ENCODE measurements at places on chromosomes 1 and 21. TPM values are rescaled to one million over a fixed set of nuclear protein-coding genes. Genes with fewer than 3 reads are reported as not detected.

DNA sequence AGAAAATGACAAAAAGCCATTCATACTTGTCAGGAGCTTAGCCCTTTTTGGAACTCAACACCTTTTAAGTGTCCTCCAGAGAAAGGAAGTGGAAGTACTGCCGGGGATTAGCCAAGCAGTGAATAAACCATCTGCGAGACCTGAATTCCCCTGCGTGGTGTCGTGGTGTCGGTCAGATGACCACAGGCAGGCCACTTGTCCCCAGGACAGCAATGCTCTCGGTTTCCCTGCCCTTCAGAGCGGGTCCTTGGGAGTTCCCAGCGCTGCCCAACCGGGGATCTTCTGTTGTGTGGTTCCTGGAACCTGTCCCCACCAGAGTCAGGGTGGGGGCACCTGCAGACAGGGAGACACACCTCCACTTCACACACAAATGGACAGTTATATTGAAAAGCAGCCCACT, 9.2 kb downstream of the GPR157 start:
- DNase-seq, result no peak

DNA sequence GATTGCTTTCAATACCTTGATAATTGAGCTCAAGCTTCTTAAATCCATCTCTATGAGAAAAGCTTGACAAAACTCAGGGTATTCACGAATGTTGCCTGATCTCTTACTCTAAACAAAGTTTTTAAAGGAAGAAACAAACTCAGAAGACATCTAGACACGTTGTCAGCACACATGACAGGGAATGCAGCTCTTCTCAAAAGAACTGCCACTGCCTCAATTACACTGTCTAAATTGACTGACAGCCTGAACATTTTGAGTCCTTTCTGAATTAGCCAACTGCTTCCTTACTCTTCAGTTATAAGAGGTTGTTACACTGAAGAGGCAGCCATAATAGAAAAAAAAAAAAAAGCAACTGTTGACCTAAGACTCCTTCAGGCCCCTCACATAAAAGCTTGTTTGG, 1646.7 kb upstream of the B3GALT2 start:
- DNase-seq, result no peak

- DNase-seq, result no peak
Measured at GRCh38 chr1:101260556-101261350, 23.9 kb downstream of the S1PR1 start.

DNA sequence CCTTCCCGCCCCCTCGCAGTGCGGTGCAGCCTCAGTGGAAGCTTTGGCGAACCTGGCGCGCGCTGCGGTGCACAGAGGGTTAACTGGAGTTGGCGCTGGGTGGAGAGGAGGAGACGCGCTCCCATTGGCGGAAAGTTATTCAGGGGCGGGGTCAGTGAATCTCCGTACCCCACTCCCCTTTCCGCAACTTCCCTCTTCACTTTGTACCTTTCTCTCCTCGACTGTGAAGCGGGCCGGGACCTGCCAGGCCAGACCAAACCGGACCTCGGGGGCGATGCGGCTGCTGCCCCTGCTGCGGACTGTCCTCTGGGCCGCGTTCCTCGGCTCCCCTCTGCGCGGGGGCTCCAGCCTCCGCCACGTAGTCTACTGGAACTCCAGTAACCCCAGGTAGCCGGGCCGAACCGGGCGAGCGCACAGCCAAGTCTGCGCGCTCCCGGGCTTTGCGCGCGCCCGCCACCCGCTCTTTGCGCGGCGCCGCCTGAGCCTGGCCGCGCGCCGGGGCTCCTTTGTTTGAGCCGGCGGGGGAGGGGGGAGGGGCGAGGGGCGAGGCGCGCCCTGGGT, at the start of gene EFNA4:
Gene EFNA4 (plus strand): TSS at position 191 of the 561 bp plus-strand sequence. CDS start 84 bp downstream, at position 275.
- peak; percentile 85 for DNase-seq

DNA sequence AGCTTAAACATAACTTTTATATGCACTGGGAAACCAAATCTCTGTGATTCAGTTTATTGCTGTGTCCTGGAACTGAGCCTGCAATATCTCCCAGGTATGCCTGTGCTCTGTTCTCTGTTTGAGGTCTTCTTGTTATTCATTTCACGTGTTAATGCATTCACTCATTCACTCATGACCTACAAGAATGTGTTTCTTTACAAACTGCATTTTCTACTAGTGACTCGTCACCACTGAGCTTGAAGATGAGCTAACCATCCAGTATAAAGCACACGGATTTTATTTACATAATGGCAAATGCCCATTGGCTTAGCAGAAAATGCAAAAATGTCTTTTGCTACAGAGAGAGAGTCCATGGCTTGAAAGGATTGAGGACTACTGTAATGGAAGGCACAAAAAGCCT, 75.0 kb upstream of the DUSP10 start:
- DNase-seq, result no peak

DNA sequence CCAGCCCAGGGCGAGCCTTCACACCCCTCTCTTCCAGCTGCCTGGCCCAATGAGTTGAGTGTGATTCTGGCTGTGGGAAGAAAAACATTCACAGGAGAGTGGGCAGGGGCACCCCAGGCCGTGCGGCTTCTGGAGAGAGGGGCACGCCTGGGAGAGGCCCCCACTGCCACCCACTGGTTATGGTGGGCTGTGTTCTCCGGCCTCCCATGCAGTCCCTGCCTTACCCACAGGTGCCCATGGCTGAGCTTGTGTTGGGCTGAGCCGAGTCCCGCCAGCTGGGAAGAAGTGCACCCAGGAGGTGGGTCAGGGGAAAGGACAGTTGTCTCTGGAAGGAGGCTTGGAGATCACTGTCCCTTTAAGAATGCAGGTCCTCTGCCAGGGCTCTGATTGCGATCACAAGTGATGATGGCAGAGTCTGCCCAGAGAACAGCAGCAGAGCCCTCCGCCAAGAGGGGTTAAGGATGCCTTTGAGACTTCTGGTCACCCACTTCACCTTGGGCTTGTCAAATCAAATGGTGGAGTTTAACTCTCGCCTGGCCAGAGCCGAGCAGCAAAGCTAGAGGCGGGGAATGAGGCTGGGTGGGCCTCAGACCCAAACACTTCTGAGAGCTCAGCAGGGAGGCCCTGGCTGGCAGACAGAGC, 124.7 kb upstream of the ARHGEF16 start:
- DNase-seq, result no peak

DNA sequence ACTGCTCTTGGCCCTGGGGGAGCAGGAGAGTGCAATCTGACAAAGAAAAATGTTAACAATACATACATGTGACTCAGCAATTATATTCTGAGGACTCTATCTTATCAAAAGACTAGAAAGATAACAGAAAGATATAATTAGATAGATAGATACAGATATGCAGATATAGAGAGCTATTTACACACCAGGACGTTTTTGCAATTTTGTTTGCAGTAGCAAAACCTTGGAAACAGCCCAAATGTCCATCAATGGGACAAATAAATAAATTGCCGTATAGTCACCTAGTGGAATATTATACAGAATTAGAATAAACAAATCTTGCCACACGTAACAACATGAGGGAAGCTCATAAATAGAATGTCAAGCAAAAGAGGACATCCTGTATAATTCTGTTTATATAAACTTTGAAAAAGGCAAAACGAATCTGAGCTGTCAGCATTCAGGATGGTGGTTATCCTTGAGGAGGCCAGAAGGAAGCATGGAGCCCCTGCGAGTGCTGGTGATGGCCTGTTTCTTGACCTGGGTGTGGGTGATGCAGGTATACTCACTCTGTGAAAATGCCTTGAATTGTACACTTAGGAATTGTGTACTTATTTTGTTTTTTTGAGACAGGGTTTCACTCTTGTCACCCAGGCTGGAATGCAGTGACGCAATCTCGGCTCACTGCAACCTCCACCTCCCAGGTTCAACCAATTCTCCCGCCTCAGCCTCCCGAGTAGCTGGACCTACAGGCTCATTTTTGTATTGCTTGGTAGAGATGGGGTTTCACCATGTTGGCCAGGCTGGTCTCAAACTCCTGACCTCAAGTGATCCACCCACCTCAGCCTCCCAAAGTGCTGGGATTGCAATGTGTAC, 12.8 kb upstream of the TRIM63 start:
- DNase-seq, result no peak

DNA sequence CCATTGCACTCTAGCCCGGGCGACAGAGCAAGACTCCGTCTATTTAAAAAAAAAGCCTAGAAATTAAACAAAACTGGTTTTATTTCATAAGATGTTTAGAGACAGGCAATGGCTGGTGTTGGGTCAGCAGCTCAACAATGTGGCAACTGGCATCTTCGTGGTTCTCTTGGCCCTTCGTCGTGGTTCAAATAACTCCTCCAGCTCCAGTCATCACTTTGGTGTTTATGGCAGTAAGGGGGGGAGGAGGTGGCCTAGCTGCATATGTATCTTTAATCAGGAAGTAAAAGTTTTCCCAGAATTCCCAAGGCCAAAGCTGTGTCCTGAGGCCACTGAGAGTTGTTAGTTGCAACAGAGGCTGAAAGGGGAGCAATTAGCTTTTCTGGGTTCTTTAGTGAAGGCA, 13.0 kb upstream of the LTN1 start:
- DNase-seq, result no peak

- no peak for DNase-seq
Measured at GRCh38 chr1:17251701-17252376, 2.9 kb downstream of the PADI3 start.

DNA sequence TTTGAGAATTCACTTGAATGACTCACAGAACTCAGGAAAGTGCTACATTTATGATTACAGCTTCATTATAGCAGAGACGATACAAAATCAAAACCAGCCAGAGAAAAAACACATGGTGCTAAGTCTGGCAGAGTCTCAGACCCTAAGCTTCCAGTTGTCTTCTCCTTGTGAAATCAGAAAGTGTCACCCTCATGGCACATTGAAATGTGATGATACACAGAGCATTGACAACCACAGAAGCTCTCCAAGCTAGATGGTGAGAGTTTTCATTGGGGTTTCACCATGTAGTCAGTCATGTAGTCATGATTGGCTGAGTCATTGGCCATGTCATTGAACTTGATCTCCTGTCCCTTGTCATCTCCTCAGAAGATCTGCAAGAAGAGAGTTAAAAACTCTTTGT, 526.6 kb downstream of the MRPL39 start:
- no peak for DNase-seq

DNA sequence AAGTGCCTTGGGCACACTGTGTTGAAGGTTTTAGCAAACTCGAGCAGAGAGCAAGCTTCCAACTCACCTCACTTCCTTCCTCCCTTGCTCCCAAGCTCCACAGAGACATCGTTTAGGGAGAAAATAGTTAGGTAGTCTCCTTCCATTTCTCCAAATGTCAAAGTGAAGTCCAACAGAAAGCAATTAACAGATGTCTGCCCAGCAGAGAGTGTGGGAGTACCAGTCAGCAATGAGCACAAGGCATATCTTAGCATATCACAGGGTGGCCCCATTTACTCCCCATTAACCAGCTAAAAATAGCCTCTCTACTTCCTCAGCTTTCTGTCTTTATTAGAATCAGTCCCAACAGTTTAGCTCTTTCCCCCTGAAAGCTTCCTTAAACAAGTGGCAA, 334.2 kb upstream of the CAMK1G start:
- DNase-seq, result no peak

DNA sequence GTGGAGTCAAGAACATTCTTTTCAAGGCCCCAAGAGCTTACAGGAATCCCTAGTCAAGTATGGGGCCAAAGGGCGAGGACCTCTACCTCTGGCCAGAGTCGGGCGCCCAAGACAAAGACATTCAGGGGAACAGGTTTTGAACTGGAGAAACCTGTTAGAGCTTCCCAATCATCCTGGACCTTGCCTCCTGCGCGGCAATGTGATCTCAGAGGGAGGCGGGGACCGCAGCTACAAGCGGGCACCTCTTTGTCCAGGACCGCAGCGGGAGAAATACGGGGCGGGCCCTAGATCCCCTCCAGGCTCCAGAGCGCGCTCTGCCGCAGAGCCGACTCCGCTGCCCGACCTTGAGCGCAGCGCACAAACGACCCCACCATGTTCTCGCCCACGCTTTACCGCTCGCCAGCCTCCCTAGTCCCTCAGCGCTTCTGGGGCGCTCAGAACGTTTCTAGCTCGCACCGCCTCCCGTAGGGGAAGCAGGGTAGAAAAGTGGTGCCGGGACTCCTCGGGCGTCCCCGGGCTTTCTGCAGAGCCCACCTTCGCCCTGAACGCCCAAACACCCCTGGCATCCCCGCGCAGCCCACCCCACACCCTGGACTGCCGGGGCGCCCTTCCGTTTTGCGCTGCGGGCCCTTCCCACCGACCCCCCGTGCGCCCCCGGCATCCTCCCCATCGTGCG, 28.1 kb downstream of the RABIF start:
- DNase-seq, result no peak

DNA sequence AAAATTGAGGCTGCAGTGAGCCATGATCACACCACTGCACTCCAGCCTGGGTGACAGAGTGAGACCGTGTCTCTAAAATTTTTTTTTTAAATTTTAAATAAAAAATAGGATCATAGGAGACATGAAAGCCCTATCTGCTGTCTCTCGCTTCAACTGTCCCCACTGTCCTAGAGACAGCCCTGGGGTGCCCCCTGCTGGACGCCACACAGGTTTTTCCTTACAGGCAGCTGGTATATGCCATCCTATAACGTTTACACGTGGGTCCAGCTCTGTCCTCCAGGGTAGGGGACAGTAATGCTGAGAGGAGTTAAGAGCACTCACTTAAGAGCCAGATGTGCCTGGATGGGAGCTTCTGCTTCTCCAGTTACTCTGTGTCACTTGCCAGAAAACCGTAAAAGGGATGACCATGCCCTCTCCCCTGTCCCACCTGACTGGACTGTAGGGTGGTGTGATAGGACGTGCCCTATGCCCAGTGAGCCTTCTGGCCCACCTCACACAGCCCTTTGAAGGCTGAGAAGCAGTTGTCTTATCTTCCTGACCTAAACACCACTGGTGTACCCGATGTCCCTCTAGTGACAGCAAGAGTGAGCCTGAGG, 8.5 kb downstream of the FBXO2 start:
- peak; percentile 75 for DNase-seq

DNA sequence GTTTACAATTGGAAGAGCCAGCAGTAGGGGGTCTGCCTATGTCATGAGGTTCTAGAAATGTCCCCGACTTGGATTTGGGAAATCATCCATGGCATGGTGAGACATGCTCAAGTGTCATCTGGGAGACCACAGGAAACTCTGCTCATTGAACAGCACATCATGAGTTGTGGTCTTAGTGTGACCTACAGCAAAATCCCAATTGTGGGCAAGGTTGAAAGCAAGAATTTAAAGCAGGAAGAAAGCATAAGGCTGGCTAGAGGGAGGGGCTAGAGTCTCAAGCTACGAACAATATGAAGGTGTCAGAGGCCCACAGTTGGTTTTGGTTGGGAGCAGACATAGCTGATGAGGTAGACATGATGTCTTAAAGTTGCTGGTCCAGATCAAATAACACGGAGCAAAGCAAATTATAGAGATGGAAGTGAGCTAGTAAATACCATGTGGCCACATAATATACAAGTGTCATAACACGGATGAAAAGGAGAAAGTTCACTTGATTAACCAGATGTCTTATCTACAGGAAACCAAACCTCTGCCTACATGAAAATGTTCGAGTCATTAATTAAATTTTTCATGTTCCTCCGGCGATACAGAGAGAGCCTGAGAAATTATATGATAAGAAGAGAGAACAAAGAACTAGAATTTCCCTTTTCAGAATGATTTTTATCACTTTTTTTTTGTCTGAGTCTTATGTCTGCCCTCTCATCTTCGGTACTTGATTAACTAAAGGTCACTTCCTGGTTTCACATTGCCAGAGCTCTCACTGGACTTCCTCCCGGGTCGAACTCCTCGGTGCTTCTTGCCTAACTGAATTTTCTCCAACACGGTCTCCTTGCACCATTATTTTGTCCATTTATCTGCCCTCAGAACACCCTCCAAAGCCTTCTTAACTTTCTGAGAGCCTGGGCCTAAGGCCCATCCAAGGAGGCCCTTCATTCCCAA, 67.5 kb upstream of the DUSP10 start:
- peak; percentile 12 for DNase-seq

MPC2 gene
- polyA plus RNA-seq, result 123 TPM

CCDC27 gene
- polyA plus RNA-seq, result not detected

PLEKHG5 gene
- polyA plus RNA-seq, result 1.7 TPM

CYP4Z1 gene
- not detected for polyA plus RNA-seq

NOS1AP gene
- polyA plus RNA-seq, result not detected

RIPPLY3 gene
- polyA plus RNA-seq, result not detected

CD247 gene
- 404 TPM for polyA plus RNA-seq

PPIH gene
- polyA plus RNA-seq, result 65.8 TPM

Data from CD4-positive, alpha-beta memory T cell (primary cell).